Fibroblast of skin of right biceps (primary cell): ENCODE measurements at places on chromosomes 11 and 22.
A peak's percentile ranks its signal among the peaks of the same experiment; 100 is the strongest.

- DNase-seq, result no peak
Observed at GRCh38 chr11:39209981-39210380, 2249.5 kb downstream of the LRRC4C start.

DNA sequence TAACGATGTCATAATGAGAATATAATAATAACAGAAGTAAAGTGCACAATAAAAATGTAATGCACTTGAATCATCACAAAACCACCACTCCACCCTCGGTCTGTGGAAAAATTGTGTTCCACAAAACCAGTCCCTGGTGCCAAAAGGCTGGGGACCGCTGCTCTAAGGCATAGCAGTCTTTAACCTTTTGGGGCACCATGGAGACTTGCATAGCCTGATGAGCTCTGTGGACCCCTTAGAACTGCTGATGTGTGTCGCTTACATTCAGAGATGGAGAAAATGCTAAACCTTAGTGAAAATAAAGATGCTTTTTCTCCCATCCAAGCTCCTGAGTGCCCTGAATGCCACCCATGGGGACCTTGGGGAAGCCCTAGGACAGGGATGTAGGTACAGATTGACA is 87.6 kb upstream of the SEPTIN5 start:
- DNase-seq, result no peak

- DNase-seq, result no peak
Observed at GRCh38 chr11:15199693-15200092, 85.0 kb downstream of the INSC start.

- peak; percentile 54 for DNase-seq
Observed at GRCh38 chr11:35631891-35632290, 13.6 kb downstream of the FJX1 start.
